SW 1271 (cell line): ENCODE measurements at places on chromosomes 1 and 21.

DNA sequence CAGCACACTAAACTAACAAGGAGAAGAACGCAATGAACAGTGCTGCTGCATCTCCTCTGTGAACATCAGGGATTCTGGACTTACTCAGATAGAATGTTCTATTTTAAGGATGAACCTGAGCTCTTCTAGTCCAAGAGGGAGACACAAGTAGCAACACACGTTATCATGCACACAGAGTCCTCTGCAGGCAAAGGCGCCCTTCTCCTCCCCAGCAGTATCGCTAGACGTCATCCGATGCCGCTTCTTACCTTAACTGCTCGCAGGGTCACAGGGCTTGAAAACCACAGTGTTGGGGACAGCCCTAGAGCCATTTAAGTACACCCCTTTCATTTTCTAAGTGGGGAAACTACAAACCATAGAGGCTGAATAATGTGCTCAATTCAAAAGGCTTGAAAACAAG is 74.5 kb downstream of the HIVEP3 start:
- no peak for DNase-seq

DNA sequence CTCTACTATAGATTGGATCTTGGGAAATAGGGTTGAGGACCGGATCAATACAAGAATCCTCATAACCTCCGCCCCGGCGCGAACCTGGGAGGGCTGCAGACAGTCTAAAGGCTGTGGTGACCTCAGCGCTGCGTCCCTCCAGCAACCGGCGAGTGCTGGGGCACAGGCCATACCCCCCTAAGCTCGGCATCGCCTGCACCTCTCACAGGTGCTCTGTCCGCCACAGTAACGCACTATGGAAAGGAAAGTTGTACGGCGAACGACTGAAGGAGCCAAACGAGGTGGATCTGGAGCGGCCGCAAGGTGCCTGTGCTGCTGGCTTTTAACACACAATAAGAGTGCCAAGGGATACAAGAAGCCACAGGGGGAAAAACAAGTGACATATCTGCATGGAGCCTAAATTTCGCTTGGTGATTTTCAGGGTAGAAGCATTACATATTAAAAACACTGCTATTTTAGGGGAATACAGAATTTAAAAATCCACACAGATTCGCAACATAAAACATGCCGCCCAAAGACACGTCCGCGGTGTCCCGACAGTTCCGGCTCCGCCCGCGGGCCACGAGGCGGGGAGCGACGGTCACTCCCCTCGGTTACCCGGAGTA is 1.4 kb upstream of the RBM15 start:
- DNase-seq, result peak; percentile 33

DNA sequence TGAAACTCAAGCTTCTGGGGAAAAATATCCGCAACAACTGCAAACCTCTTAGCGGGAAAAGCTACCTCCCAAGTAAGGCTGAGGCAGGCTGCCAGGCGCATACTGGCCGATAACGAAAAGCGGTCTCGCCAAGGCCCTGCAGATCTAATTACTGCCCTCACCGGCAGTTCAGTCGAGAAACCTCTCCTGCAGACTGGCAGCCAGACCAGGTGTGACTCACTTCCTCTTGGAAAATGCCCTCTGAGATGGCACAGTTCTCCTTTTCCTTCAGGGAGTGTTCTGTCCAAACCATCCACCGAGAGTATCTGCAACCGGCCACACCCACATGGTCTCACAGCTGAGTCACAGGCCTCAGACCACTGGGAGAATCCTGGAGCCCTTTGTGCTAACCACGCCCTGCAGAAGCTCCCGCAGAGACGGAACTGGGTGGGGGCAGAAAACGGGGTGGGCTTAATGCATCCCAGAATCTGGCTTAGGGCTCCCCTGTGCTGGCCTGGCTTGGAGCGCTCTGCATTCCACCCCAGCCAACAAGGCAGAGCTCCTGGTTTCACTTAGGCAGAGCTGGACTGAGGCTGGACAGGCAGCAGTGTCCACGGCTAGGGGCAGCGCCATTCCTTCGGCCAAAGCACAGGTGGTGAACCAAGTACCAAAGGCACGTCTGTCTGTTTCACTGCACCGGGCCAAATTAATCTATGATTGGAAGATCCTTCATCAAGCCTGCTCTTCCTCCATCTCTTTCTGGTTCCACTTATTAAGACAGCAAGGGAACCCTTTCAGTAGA is 1.2 kb downstream of the S100A10 start:
- peak; percentile 92 for DNase-seq

- no peak for DNase-seq
Measured at GRCh38 chr1:92125204-92125603, 45.1 kb downstream of the BTBD8 start.

GRCh38 chr1:43134640-43135039 is 37.5 kb downstream of the EBNA1BP2 start:
- DNase-seq, result no peak

DNA sequence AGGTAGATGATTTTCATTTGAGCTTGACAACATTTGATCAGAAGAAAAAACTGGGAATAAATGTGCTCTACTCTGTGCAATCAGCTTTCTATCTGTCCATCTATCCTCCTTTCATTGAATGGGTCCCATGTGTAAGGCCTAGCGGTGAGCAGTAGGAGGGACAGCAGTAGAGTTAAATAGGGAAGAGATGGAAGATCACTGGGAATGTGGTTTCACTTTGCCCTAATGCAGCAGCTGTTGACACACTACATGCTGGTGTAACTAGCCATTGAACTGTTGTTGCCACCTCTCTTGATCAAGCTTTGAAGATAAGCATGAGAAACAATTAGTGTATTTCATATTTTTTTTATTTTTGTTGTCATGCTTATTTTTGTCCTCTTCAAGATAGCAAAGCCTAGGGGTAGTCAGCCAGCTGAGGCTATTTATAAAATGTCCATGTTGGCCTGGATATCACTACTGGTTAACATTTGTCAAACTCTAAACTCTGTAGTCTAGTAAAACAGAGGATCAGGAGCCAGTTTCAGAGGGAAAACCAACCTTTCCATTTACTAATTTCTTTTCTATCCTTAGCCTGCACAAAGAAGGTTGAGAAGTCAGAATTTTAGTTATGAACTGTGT is 41.9 kb downstream of the CACNA1E start:
- DNase-seq, result no peak

DNA sequence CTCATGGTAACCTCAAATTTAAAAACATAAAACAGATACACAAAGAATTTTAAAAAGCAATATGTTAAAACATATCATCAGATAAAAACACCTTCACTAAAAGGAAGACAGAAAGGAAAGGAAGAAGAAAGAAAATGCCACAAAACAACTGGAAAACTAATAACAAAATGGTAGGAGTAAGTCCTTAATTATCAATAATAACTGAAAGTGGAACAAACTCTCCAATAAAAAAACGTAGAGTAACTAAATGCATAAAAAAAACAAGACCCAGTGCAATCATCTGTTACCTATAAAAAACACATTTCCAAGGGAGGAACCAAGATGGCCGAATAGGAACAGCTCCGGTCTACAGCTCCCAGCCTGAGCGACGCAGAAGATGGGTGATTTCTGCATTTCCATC is 47.1 kb upstream of the ACADM start:
- DNase-seq, result no peak

- DNase-seq, result no peak
Measured at GRCh38 chr1:111862599-111862998, 106.9 kb downstream of the DDX20 start.

- DNase-seq, result no peak
Measured at GRCh38 chr1:23953020-23953419, 6.6 kb upstream of the PNRC2 start.

DNA sequence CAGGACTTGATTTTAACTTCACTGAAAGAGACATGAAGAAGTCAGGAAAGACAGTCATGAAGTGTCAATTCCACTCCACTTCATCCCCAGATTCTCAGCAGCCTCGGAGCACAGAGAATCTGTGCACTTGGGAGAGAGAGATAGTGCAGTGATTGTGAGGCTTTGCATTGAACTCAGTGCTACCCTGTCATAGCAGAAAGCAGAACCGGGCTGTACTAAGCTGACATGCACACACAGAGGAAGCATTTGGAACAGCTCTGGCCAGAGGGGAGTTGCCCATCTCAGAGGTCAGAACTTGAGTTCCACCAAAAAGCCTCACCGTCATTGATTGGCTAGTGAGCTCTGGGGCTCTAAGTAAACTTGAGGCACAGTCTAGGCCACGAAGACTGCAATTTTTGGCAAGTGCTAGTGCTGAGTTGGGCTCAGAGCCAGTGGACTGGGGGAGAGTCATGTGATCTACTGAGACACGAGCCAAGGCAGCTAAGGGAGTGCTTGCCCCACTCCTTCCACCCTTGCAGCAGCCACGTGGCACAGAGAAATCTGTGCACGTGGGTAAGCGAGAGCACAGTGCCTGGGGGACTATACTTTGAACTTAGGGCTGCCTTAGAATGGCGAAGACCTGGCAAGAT is 810.2 kb upstream of the ADAMTS5 start:
- no peak for DNase-seq

DNA sequence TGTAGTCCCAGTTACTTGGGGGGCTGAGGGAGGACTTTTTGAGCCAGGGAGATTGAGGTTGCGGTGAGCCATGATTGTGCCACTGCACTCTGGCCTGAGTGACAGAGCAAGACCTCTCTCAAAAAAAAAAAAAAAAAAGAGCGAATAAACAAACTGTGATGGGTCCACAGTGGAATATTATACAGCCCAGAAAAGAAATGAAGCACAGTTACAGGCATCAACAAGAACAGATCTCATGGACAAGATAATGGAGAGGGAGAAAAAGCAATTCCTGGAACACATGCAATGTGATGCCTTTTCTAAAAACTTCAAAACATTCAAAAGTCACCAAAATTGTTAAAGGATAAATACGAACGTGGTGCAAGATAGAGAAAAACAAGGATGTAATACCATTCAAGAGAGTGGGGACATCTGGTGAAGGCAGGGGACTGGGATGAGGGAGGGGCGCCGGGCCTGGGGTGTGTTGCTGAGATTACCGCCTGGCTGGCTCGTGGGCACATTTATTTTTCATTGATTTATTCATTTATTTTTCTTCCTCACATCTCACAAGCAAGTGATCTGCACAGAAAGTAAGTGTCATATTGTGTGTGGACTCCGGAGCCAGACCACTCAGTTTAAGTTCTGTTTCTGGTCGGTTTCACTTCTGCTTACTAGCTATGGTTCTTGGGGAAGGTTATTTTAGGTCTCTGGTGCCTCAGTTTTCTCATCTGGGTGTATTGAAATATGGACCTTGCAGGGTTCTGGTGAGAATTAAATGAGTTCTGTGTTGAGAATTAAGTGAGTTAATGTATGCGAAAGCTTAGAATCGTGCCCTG is 30.1 kb downstream of the ABCG1 start:
- DNase-seq, result no peak

- no peak for DNase-seq
Measured at GRCh38 chr1:9238550-9238949, 4.0 kb downstream of the H6PD start.

- DNase-seq, result no peak
Measured at GRCh38 chr1:245788269-245788668, 633.5 kb downstream of the KIF26B start.
